ENCODE measurements at places on chromosomes 5 and 9.

GRCh38 chr9:127941062-127941960 lies 3.7 kb upstream of the DPM2 start:
- DNase-seq = no peak

DNA sequence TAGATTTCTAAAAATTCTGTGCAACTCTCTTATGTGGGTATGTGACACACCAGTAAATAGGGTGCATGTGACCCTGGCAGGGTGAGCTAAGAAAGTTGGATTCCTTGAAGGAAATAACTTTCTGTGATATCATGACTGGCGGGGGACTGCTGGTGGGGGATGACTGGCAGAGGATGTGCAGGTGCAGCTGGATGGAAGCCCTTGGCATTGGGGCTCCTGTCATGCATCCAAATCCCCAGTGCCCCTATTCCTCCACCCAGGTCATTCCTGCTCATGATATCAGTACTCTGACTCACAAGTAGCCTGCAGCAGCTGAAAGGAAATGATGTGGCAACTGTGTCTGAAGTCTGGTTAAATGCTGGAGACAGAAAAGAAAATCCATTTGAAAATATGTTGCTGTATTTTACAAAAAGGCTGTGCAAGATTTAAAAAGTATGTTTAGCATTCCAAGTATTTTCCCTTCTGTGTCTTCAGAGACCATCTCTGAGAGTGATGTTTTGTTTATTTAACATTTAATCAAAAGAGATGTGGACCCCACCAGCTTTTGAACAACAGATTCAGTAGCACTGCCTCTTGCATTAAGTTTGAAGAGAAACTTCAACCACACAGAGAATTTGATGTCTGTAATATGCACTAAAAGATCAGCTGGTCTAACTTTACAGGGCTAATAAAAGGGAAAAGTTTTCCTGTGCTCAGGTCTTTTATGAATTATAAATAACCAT lies 17.9 kb upstream of the ZSWIM6 start:
- DNase-seq = no peak

GRCh38 chr5:141094481-141095262 lies at the start of gene PCDHB2:
Gene PCDHB2, plus strand, starts transcription at chr5:141094615. Its CDS starts 176 bp downstream, at chr5:141094791.
- no peak for DNase-seq

GRCh38 chr5:83401122-83401731 lies 70.3 kb upstream of the VCAN start:
- DNase-seq = no peak

DNA sequence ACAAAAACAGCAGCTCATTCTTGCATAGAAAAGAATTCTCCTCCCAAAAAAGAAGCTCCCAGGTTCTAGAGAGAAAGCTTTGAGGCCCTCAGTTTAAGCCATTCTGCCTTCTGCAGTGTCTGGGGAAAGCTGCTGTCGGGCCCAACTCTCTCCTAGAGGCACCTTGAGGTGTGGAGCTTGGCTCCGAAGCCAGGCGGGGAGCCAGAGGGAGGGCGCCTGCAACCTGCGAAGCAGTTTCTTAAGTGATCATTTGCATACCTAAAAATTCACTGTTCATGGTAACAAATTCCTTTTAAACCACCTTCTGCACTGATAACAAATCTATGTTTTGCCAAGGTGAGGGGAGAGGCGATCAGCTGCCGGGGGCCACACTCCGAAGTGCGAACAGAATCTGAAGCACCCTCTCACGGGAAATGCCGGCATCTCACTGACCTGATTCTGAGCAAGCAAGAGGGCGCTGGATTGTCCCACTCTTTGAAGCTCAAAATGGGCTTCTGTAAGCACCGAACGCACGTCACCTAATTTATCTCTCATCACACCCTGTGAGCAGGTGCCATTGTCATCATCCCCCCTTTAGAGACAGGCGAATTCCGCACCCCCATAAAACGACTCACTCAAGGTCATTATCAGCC lies 86.1 kb downstream of the GTF3C4 start:
- DNase-seq = no peak

- DNase-seq = no peak
These were observed 11.0 kb downstream of the SNAPC3 start for GRCh38 chr9:15433661-15434060.

DNA sequence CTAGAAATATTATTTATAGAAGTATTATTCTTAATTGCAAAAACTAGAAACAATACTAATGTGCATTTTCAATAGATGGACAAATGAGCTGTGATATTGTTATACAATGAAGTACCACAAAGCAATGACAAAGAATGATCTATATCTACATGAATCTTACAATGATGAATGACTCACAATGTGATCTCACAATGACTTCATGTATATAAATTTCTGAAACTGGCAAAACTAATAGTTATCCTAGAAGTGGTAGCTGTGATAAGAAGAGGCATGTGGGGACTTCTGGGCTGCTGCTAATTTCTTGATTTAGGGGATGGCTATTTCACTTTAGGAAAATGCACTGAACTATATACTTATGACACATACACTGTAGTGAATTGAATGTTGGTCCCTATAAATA lies 396.0 kb upstream of the ZNF608 start:
- DNase-seq = no peak

DNA sequence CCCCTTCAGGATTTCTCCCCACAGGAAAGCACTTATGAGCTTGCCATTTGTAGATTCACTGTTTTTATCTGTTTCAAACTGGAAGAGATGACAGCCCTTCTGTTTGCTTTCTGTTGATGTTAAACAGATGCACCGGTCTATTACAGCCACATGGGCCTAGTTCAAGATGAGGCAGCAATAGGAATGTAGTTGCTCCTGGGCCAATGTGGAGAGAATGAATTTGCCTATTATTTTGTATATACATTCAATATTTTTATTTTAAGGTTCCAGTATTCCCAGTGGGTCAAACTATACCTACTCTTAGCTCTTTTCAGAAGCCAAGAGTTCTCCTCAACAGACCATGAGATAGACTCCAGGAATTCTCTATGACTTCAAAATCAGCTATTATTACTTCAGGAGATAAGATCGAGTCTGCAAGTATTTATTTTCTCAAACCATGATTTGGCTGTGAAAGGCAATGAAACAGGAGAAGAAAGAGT lies 461.6 kb downstream of the RASEF start:
- no peak for DNase-seq
